Stimulated activated CD8-positive, alpha-beta memory T cell treated with anti-CD3 and anti-CD28 coated beads, Interleukin-15, amount 100 ng/mL, for 48 hours (primary cell): ENCODE measurements at places on chromosomes 13 and 19.
A peak's percentile ranks its signal among the peaks of the same experiment; 100 is the strongest.

DNA sequence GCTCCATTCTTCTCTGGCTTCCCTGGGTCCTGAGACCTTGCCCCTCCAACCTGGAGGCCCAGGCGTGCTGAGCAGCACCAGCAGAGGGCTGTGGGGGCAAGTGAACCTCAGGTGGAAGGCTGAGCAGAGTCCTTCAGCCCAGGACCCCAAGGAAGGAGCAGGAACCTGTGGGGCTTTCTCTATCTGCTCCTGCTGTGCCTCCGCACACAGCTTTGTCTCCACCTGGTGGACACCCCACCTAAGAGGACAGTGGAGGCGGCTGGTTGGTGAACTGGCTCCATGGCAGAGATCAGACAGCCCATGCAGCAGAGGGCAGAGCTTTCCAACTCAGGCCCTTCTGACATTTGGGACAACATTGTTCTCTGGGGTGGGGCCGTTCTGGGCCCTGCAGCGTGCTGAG lies 19.7 kb downstream of the ZFR2 start:
- peak; percentile 34 for DNase-seq

DNA sequence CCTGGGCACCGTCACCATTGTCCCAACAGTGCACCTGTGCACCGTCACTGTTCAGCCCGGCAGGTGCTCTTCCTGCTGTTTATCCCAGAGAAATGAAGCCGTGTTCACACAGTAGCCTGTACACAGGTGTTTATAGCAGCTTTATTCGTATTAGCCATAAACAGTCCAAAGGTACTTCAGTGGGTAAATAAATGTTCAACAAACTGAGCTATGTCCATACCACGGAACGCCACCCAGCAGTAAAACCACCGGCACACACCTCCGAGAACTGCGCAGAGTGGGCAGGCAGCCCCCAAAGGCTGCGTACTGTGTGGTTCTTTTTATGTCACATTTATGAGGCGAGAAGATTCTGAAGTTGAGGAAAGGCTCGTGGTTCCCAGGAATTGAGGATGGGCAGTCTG lies 44.9 kb upstream of the DCUN1D2 start:
- DNase-seq, result no peak

GRCh38 chr19:1590641-1591397 lies 1.8 kb downstream of the MBD3 start:
- no peak for DNase-seq

DNA sequence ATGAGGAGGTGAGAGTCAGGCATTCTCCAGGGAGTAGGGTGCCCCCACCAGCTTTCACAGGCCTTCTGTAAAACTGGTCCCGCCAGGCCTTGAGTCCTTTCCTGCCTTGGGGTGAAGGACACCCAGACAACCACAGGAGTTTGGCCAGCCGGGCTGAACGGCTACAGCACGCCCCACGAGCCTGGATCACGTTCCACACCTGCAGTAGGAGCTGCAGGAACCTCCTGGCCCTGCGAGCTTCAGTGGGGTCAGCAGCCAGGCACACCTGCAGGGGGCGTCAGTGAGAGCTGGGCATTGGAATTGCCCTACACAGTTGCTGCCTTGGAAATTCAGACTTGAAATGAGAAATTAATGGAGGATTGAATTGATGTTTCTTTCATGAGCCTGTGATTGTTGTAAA lies 45.7 kb downstream of the COL4A2 start:
- no peak for DNase-seq

DNA sequence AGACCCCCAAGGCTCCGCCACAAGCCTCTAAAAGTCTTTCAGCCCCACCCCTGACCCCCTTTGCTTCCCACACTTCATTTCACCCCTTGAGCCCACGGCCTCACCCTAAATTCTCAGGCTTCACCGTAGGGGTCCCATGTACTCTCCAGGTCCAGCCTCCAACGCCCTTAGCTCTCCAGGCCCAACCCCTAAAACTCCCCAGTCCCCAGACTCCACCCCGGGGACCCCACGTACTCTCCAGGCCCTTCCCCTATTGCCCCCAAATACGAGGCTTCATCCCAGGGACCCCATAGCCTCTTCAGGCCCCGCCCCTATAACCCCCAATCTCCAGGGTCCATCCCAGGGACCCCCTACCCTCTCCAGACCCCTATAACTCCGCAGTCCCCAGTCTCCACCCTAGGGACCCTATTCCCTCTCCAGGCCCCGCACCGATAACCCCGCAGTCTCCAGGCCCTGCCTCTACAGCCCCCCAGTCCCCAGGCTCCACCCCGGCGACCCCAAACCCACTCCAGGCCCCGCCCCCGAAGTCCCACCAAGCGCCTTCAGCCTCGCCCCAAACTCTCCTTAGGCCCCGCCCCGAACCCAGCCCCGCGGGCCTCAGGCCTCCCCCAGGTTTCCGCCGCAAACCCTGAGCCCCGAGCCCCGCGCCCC lies 619 bp downstream of the MED16 start:
- DNase-seq, result no peak

DNA sequence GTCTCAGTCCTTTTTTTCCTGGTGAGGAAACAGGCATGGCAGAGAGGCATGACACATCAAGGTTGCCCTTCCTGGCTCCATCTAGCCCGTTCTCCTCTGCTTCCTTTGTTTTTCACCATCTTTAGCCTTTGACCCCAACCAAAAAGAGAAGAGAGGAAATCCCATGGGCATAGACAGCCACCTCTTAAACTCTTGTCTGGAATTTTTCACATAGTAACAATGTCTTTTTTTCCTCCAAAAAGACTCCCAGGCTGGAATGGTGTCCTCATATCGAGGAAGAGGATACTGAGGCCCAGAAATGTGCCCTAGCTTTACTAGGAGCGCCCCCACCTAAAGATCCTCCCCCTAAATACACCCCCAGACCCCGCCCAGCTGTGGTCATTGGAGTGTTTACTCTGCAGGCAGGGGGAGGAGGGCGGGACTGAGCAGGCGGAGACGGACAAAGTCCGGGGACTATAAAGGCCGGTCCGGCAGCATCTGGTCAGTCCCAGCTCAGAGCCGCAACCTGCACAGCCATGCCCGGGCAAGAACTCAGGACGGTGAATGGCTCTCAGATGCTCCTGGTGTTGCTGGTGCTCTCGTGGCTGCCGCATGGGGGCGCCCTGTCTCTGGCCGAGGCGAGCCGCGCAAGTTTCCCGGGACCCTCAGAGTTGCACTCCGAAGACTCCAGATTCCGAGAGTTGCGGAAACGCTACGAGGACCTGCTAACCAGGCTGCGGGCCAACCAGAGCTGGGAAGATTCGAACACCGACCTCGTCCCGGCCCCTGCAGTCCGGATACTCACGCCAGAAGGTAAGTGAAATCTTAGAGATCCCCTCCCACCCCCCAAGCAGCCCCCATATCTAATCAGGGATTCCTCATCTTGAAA lies at the start of gene GDF15:
Gene GDF15, plus strand, starts transcription at position 484 of the 868 bp plus-strand sequence. Its CDS starts 32 bp downstream, at position 516.
- peak; percentile 15 for DNase-seq

DNA sequence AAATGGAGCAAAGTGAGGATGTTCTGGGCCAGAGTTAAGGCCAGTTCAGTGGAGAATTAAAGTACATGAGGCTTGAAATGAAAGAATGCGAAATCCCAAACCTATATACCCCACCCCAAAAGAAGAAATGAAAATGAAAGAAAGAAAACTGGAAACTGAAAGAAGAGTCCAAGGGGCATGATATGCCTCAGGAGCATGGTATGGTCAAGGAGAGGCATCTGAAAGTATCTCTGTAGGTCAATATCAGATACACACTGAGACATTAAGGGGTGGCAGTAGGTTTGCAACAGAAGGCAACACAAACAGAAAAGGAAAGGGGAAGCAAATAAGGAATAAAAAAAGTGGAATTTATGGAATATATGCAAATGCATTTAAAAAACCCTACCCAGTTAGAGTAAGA lies 166.5 kb downstream of the COG6 start:
- DNase-seq, result no peak

DNA sequence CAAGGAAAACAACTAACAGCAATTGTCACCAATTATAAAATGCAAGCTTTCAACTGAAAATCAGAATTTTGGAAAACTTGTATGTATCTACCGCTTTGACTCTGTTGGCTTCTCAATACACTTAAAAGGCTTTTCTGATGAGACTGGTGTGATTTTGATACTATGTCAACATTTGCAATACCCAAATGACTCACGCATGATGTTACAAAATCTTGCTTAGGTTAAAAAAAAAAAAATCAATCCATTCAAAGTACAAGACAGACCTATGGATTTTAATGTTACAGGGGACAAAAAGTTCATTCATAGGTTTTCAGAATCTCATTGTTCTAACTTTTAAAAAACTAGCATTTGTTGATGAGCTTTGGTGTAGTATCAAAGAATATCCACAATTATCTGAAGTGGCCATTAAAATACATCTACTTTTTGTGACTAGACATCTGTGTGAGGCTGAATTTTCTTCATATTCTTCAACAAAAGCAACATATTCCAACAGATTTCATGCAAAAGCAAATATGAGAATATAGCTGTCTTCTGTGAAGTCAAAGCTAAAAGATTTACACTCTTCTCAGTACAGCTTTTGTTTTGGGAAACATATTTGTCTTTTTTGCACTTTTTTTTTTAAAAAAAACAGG lies 10.7 kb downstream of the ELF1 start:
- DNase-seq, result no peak

DNA sequence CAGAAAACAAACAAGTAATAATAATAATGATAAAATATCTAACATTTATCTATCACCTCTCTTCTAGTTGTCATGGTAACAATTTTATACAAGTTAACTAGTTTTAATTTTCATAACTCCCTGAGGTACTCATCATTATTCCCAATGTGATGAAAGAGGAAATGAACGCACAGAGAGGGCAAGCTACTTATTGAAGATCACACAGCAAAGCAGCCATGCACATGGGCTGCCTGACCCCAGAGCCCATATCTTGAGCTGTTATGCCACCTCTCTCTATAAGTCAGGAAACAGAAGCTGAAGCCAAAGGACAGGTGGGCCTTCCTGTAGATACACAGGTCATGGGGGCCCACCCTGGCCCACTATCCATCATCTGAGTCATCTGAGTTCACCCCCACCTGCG lies 4.9 kb upstream of the KLK4 start:
- no peak for DNase-seq

DNA sequence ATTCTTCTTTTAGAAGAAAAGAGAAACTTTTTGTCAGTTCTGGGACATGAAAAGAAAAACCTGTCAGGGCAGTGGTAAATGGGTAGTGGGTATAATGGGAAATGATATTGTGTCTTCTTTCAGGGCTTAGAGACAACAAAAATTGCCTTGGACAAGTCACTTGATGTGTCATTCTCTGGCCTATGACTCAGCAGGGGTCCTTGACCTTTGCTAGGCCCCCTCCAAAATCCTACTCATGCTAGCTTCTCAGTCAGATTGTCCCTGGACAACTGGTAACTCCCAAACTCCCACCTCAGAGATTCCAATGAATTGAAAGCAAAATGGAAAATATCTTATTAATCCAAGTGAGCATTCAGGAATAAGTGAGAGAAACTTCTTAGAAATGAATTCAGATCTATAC lies 258.8 kb upstream of the SPRY2 start:
- no peak for DNase-seq

DNA sequence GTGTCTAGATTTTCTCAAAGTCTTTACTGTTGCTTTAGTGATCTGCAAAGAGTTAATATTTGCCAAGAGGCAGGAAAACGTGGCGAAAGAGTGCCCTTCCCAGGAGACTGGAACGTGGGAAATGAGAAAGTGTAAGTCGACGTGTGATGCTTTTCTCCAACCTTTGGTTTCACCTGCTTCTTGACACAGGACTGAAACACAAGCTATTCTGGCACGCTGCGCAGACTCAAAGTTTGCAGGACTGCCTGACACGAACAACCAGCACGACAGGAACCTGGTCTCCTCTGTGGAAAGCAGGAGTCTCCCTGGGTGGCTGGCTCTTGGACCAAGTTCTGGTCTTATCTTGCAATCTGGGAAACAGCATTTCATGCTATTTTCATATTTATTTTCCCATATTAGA lies 28.6 kb downstream of the RFXAP start:
- DNase-seq, result no peak

DNA sequence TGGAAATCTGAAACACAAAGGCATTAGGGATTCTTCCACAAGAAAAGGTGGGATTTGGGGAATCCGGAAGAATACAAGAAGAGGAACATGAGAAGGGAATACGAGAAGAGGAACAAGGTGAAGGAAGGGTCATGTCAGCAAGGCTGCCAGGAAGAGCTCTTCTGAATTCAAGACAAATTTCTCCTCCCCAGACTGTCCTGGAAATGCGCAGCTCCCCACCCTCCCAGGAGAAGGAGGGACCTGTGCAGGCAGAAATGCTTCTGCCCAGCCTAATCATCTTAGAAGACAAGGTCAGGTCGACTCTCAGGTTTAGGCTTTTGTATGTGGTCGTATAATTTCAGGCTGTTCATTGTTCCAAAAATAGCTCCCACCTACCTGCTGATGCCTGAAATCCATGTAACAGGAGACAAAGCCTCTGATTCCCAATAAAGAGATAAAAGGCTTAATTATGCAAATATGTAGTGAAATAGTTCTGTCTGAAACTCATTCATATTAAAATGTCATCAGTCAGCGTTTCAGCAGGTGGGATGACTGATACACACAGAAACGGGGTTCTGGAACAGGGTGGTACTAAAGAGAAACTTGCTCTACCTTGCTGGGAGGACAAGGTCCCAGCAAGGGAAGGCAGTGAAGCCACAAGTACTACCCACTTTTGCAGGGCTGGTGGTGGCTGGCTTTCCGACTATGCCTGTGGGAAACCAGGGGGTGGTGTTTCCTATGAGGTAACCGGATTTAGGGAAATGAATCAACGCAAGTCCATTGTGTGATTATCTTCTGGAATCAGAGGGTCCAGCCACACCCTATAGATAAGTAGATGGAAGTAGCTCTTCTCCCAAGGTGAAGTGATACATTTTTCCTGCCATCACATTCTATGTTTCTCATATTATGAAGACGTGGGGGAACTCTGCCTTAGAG lies 76.1 kb downstream of the KL start:
- DNase-seq, result no peak

DNA sequence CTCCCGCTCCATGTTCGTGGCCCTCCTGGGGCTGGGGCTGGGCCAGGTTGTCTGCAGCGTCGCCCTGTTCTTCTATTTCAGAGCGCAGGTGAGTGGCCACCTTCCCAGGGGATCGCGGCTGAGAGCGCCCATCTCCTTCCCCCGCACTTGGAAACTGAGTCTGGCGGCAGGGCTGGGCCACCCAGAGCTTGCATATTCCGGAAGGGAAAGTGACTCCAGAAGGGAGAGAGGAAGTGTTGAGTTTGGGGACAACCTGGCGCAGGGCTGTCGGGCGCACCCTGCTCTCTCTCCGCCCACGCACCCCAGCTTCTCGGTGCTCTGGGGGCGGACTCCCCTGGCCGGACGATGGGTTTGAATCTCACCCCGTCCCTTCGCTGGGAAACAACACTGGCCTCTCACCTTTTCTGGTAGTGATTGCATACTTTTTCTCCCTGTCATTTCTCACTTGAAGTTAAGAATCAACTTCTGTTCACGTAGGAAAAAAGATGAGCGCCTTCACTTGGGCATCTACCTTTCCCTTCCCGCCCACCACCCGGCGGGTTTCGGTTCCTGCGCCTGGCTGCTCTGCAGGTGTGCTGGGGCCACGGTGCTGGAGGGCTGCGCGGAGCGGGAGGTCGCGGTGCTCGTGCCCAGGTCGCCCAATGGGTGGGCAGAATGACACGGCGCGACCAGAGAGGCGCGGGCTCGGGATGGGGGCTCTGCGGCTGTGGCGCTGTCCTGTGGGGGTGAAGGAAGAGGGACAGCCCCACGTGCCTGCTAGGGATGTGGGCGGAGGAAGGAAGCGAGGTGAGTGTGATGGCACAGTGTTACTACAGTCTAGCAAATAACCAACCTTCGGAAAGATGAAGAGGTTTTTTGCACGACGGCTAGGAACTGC lies 721 bp downstream of the TNFSF11 start:
- DNase-seq, result peak; percentile 55
